ENCODE measurements at places on chromosomes 5 and 9.

DNA sequence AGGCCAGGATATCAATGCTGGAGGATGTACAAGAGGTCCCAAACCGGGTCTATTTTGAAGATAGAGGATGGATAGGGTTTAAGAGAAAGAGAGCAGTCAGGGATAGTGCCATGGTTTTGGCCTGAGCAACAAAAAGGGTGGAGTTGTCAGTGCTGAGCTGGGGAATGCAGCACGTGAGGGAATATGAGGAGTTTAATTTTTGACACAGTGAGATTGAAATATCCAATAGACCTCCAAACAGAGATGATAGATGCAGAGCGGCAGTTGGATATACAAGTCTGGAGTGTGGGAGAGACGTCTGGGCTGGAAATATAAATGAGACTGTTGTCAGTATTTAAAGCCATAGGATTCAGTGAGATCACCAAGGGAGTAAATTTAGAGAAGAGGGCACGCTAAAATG is 136.7 kb upstream of the EFNA5 start:
- DNase-seq, result no peak

- no peak for DNase-seq
Measured at GRCh38 chr9:107847978-107848964, 358.7 kb upstream of the KLF4 start.

- DNase-seq, result no peak
Measured at GRCh38 chr9:114484854-114485443, 20.3 kb downstream of the WHRN start.

- DNase-seq, result no peak
Measured at GRCh38 chr5:158824241-158824882, 275.4 kb downstream of the EBF1 start.

GRCh38 chr9:34659592-34660253 is 2.7 kb downstream of the CCL27 start:
- DNase-seq, result no peak

DNA sequence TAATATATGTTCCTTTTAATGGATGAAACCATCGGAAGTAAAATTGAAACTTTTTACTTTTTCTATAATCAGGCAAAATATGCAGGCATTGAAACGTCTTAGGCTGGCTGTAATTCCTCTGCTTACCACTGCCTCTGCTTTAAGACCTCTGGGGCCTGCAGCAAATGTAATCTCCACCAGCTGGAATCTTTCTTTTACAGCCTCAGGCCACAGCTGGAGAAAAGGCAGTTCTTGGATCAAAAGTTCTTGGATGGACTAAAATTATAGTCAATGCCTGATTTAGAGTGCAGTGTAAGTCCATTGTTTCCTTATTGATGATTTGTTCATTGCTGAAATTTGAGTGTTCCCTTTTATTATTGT is 396.7 kb downstream of the KCTD16 start:
- no peak for DNase-seq

- no peak for DNase-seq
Measured at GRCh38 chr9:70639853-70640814, 225.7 kb upstream of the KLF9 start.
